ENCODE measurements at places on chromosomes 7 and 10.

- DNase-seq: no peak
These were observed 208.1 kb downstream of the KIAA1217 start for GRCh38 chr10:24417053-24417452.

DNA sequence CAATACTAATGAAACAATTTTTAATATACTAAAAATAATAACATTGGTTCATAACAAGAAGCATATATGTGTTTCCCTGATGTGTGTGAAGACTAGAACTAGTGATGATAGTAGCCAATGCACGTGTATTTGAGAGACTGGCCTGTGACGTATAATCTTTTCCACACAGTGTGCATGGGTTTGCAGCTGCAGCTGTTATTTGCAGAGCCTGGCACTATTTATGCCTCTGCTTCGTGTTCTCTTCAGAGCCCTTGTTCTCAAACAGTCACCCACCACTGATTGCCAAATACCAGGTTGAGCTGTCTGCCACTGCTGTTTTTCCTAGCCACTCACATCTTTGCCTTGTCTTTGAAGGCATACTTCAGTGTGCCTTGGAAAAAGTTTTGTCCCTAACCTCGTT is 531.7 kb downstream of the ETV1 start:
- DNase-seq: peak; percentile 11

GRCh38 chr7:22675421-22675820 is 51.6 kb upstream of the IL6 start:
- DNase-seq: no peak

GRCh38 chr10:29588629-29589421 is 45.9 kb downstream of the SVIL start:
- no peak for DNase-seq

DNA sequence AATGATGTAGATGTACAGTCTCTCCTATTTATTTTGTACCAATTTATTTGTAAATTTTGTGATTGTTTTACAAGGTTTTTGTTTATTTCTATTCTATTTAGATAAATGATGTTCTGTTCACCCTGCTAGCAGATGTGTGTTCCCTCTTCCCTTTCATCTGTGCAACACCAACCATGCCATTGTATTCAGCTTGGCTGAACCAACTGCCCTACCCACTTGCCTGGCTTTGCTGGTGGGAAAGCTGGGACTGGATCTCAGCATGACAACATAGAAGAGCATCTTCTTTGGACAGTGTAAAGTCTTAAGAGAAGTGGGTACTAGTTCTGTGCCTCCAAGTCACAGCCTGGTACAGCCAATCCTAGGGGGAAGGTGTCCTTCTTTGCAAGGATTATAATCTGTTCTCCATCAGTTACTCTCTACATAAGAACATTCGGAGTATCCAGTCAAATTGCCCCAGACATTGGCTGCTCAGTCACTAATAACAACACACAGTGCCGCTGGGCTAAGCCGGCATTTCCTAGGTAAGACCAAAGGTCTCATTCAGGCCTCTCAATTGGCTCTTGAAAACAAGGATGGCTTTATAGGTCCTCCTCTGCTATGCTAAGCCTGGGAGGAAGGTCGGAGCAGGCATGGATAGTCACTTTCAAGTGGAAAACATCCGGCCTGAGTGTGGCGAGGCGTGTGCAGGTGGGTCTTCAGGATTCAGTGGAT is 109.7 kb downstream of the NT5C2 start:
- no peak for DNase-seq

- no peak for DNase-seq
These were observed 695 bp downstream of the HSPA12A start for GRCh38 chr10:116741391-116742351.
